ENCODE measurements at places on chromosomes 5 and 9.

DNA sequence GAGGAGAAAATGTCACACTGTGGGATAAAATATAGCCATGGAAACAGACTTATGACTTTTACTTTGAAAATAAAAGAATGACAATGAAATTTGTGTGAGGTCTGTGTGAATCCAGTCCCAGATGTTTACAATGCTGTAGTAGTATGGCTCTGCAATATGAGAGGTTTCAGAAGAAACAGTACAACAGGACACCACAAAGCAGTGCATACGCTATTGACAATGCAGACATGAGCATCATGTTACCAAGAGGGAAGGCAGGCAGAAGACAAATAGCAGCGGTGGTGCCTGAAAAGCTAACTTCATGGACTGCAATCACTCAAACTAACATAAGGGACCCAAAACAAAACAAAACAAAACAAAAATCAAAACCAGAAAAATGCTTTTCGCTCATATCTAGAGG lies 1.8 kb downstream of the FGF10 start:
- DNase-seq, result no peak

- DNase-seq, result no peak
Measured at GRCh38 chr9:105026451-105026850, 98.5 kb upstream of the ABCA1 start.

DNA sequence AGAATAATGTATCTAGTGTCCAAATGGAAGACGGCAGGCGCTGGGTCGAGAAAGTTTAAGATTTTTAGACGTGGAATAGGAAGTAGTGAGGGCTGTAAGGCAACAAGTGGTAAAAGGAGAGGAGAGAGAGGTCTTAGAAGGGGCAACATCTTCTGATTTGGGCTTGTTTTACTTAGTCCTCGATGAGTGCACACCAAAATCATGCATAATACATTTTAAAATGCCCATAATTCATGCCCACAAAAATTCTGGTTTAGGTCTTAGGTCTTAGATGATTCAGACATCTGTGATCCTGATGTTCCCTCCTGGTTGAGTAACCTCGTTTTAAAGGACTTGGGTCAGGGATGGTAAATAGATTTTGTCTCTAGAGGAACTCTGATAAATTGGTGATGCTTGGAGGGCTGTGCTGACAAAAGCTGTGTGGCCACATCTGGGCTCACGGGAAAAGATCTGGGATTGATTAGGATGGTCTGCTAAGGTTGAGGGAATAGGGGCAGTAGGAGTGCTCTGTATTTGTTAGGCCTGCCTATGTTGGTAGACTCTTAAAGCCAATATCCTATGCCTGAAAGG lies 476.3 kb downstream of the CCDC171 start:
- no peak for DNase-seq

DNA sequence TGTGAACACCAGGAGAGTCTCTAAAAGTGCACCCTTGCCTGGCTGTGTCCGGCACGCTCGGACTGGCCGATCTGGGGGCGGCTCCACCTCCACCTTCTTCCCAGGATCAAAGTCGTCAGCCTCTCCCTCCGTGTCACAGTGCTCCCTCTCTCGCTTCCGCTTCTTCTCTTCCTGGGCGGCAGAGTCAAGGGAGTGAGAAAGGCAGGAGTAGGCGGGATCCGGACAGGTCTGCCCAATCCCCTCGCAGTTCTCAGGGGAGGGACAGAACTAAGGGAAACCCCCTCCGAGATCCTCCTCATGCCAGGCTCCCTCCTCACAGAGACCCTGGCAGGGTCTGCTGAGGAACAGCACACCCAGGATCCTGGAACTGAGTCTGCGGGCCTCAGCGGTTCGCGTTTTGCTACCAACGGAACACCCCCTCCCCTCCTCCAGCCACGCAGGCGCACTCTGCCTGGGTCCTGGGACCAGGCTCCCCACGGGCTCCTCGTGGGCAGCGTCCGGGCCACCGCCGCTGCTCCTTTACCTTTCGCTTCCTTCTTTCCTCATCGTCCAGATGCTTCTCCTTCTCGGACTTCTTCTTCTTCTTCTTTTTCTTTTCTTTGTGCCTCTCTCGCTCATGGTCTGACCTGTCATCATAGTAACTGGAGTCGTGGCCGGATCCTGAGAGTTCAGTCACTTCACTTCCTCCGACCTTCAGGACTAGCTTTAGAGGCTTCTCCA lies 1.3 kb downstream of the BRD9 start:
- no peak for DNase-seq

GRCh38 chr5:150465927-150466326 lies 16.4 kb upstream of the RPS14 start:
- DNase-seq, result no peak

DNA sequence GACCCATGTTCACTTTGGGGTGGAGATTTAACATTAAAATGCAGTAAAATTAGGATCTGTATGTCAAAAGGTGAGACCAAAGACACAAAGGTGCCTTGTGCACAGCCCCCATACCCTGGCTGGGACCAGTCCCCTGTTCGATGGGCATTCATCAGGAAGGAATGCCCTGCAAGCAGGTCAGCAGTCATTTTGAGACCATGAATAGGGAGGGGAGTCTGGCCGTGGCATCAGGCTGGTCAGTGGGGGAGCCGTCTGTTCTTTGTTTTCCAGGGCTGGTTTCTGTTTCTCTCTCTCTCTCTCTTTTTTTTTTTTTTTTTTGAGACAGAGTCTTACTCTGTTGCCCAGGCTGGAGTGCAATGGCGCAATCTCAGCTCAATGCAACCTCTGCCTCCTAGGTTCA lies 68.9 kb upstream of the GOLM1 start:
- DNase-seq, result no peak

GRCh38 chr5:10702040-10702629 lies 58.9 kb downstream of the DAP start:
- no peak for DNase-seq

GRCh38 chr9:72592502-72593403 lies 71.3 kb downstream of the TMC1 start:
- no peak for DNase-seq

- DNase-seq, result no peak
Measured at GRCh38 chr5:67896311-67896929, 319.1 kb upstream of the PIK3R1 start.

DNA sequence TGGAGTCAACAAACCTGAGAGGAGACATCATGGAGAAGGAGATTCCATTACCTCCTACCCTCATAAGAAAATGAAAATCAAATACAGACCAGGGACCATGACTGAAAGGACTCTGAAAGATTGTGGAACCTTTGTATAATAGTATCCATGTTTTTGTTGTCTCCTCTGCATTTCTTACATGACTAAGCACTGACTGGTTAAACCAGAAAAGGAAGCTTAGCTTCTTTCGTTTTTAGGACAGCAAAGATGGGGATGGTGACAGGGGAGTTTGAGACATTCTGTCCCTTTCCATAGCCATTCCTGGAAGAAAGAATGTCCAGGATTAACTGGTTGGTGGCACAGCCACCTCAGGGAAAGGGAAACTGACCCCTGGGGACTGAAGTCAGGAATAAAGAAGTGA lies 22.2 kb downstream of the ITGA1 start:
- no peak for DNase-seq

GRCh38 chr9:72412483-72413040 lies 47.6 kb upstream of the ZFAND5 start:
- no peak for DNase-seq

DNA sequence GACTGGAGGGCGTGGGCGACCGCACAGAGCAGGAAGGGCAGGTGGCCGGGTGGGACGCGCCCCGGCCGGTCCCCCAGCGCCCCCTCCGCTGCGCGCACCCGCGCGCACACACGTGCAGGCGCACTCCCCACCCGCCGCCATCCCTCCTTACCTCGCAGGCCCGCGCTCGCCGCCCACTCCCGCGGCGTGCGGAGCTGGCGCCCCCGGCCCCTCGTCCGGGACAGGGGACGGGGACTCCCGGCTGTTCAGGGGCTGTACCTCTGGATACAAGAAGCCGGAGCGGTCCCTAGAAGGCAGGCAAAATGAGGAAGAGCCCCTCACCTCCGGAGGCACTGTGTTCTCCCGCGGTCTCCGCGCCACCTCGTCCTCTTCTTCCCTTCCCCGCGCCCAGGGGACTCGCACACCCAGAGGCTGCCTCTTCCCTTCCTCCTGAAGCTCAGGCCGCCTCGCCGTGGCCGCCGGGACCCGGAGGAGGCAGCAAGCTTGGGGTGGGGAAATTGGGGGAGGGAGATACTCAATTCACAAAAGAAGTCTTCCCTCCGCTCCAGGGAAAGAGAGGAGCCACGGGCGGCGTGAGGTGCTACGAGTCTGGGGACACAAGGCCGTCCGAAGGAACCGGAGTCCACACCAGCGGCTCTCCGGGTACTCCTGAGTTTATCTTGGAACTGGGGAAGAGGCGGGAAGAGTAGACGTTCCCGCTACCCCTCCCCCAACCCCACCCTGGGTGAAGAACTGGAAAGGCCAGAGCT lies 1.4 kb upstream of the GABRB2 start:
- no peak for DNase-seq

DNA sequence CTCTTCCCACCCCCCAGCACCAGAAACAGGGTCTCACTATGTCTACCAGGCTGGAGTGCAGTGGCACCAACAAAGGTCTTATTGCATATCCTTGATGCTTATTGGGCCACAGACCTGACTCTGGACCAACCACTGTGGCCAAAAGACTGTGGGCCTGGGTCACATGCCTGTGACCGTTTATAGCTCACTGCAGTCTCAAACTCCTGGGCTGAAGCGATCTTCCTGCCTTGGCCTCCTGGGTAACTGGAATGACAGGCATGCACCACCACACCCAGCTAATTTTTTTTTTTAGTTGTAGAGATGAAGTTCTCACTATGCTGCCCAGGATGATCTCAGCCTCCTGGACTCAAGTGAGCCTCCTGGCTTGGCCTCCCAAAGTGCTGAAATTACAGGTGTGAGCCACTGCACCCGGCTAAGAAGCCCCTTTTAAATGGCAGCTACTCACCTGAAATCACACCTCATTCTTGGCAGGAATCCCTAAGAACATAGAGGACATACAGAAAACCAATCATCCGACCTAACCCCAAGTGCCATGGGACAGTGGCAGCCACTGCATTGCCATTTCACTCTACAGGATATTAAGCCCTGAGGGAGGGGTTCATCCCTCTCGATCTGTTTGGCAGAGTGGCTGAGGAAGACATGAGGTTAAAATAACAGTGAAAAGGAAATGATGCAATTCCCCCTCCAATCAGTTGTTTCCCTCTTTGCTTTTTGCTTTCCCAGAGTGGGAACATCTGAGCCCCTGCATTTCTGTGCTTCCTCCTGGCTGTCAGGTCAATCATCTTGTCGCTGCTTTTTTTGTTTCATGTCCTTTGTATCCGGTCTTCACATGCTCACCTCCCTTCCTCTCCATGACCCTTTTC lies 74.6 kb downstream of the LRRC70 start:
- no peak for DNase-seq

- DNase-seq, result no peak
Measured at GRCh38 chr9:107542411-107543157, 53.0 kb upstream of the KLF4 start.

- no peak for DNase-seq
Measured at GRCh38 chr5:97534166-97534565, 351.1 kb upstream of the RIOK2 start.

- no peak for DNase-seq
Measured at GRCh38 chr9:4861145-4861544, 68.4 kb downstream of the RCL1 start.

DNA sequence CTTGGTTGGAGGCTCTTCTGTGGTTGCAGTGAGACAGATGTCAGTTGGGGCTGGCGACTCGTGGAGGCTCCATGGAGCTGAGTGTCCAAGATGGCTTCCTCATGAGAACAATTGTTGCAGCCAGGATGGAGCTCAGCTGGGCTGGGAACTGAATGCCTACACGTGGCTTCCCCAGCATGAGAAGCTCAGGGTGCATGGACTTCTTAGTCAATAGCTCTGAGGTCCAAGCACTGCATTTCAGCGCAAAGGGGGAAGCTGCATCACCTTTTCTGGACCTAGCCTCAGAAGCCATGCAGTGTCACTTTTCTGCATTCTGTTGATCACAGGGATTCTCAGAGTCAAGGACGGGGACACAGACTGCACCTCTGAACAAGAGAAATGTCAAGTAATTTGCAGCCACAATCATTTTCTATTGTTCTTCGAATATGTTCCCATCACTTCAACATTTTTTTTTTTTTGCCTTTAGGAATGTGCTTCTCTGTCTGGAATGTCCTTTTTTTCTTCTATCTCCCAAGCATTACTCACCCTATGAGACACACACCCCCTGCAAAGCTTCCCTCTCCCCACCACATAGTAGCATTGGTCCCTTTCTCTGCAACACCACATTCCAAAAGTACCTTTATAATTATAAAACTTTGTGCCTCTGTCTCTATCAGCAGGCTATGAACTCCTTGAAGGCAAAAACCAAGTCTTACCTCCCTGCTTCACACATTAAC lies 57.5 kb upstream of the STK32A start:
- no peak for DNase-seq

GRCh38 chr9:124254261-124254682 lies 3.5 kb upstream of the NEK6 start:
- no peak for DNase-seq

DNA sequence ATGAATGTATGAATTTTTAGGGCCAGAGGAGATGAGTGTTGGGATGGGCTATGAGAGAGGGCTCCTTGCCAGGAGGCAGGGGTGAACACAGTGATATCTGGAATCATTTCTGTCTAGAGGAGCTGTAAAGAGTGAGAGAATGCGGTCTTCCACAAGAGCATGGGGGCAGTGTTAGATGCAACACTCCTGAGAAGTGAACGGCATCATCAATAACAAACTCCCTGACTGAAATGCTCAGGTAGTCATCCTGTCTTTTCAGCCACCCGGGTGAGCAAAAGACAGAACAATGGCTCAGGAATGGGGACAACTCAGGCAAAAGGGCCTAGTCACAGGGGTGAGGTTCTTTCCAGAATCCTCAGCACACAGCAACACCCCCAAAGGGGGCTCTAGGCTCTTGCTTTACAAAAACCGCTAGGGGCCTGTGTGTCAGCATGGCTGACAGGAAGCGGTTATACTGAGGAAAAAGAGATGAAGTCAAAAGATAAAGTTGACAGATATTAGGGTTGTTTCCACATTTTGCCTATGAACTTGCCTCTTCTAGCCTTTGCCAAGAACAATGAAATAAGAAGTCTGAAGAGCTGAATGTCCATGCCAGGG lies 104.6 kb upstream of the LRRTM2 start:
- no peak for DNase-seq

DNA sequence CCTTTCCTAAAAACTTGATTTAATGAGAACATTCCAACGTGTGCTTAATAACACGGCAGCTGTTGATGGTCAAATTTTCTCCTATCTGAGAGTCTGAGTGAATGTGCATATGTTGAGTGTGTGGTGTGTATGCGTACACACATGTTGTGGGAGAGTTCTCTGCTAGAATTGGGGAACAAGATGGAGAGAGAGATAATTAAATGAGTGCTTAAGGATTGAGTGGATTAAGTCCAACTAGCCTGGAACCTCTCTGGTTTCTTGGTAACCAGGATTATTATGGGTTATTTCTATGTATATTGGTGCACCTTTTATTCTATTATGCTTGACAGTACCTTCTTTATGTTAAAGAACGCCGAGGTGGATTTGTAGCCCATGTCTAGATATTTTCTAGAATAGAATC lies 36.4 kb upstream of the TNFAIP8 start:
- DNase-seq, result no peak
